ENCODE measurements at places on chromosomes 13 and 19. TPM values are rescaled to one million over a fixed set of nuclear protein-coding genes. Genes with fewer than 3 reads are reported as not detected.

Gene ZNF575
- total RNA-seq = 0.09 TPM

Gene ACP5
- total RNA-seq = 0.34 TPM

Gene NLRP4
- not detected for total RNA-seq

Gene MUC16
- not detected for total RNA-seq

Gene SIGLECL1
- total RNA-seq = not detected

Gene ZBTB7A
- 10.3 TPM for total RNA-seq

Gene SELENOV
- total RNA-seq = not detected

Gene BST2
- 0.43 TPM for total RNA-seq

Gene CCDC70
- total RNA-seq = not detected
